ENCODE measurements at places on chromosomes 2 and 18. TPM values are rescaled to one million over a fixed set of nuclear protein-coding genes. Genes with fewer than 3 reads are reported as not detected.

KCNG3 gene
- 1.8 TPM for total RNA-seq

GTF2A1L gene
- not detected for total RNA-seq

GPR45 gene
- not detected for total RNA-seq

ZAP70 gene
- 0.45 TPM for total RNA-seq

LRP1B gene
- 0.54 TPM for total RNA-seq

FRZB gene
- 2.8 TPM for total RNA-seq

PSMD14 gene
- 18.5 TPM for total RNA-seq

CLEC4F gene
- total RNA-seq: not detected

CYP26B1 gene
- total RNA-seq: 4.4 TPM

CNGA3 gene
- not detected for total RNA-seq

GDF7 gene
- total RNA-seq: 1.7 TPM

SAG gene
- not detected for total RNA-seq

VAMP5 gene
- 25.6 TPM for total RNA-seq

KRTCAP3 gene
- 3.6 TPM for total RNA-seq

B4GALT6 gene
- 3.3 TPM for total RNA-seq

LYPD6 gene
- total RNA-seq: 2.4 TPM

IL1A gene
- total RNA-seq: 0.10 TPM

INHBB gene
- 4.3 TPM for total RNA-seq

GPAT2 gene
- total RNA-seq: 1.7 TPM

G6PC2 gene
- total RNA-seq: not detected

KCNIP3 gene
- total RNA-seq: 9.9 TPM

RAB27B gene
- 0.23 TPM for total RNA-seq

FHOD3 gene
- 14.4 TPM for total RNA-seq

TFPI gene
- total RNA-seq: 42.1 TPM

ZNF521 gene
- total RNA-seq: 43.0 TPM

GAL3ST2 gene
- 0.50 TPM for total RNA-seq

GPR55 gene
- total RNA-seq: not detected

UGT1A10 gene
- not detected for total RNA-seq

PTPRN gene
- total RNA-seq: 1.3 TPM

RGPD4 gene
- 0.10 TPM for total RNA-seq

ZNF396 gene
- 2.5 TPM for total RNA-seq

MROH2A gene
- total RNA-seq: not detected

INPP1 gene
- total RNA-seq: 11.4 TPM

All from ovary (tissue), 10 donors.